Nasal cavity respiratory epithelium epithelial cell of viscerocranial mucosa (primary cell): ENCODE measurements at places on chromosomes 4 and X. TPM values are rescaled to one million over a fixed set of nuclear protein-coding genes. Genes with fewer than 3 reads are reported as not detected.

Gene TRPC5OS
- not detected in 2 replicates for total RNA-seq

Gene NALF2
- 1.9 and 2.4 TPM in 2 replicates for total RNA-seq

Gene SH3D19
- total RNA-seq: 20.5 and 24.1 TPM in 2 replicates

Gene LIN54
- total RNA-seq: 9.5 and 9.6 TPM in 2 replicates

Gene HTN1
- not detected in 2 replicates for total RNA-seq

Gene GAGE1
- not detected in 2 replicates for total RNA-seq

Gene AFP
- total RNA-seq: not detected in 2 replicates

Gene CNKSR2
- total RNA-seq: 0.07 and 0.34 TPM in 2 replicates

Gene NAA15
- total RNA-seq: 51.9 and 64.0 TPM in 2 replicates

Gene SLC6A14
- total RNA-seq: 9.5 and 19.8 TPM in 2 replicates

Gene AKAP4
- not detected in 2 replicates for total RNA-seq

Gene TMPRSS11A
- total RNA-seq: under 0.01 and 0.50 TPM in 2 replicates

Gene AREG
- total RNA-seq: 576 and 714 TPM in 2 replicates

Gene TLR8
- total RNA-seq: not detected in 2 replicates

Gene ARMCX1
- 10.3 and 13.0 TPM in 2 replicates for total RNA-seq

Gene SSX2B
- total RNA-seq: not detected in 2 replicates

Gene ARHGAP6
- total RNA-seq: 0.28 TPM in 1 of 2 replicates, not detected in the other

Gene CA5B
- total RNA-seq: 5.6 and 6.8 TPM in 2 replicates
